Upper lobe of left lung (tissue), 6 donors: ENCODE measurements at places on chromosomes 4 and X. TPM values are rescaled to one million over a fixed set of nuclear protein-coding genes. Genes with fewer than 3 reads are reported as not detected.

The OFD1 gene
- 30.9 TPM for total RNA-seq

The SMIM10L2A gene
- total RNA-seq = 2.1 TPM

The EFNB1 gene
- total RNA-seq = 35.4 TPM

The TCEAL7 gene
- total RNA-seq = 2.1 TPM

The TCEAL6 gene
- total RNA-seq = not detected

The RNF212 gene
- 4.4 TPM for total RNA-seq

The NKX6-1 gene
- not detected for total RNA-seq

The PAGE1 gene
- total RNA-seq = not detected

The SGMS2 gene
- total RNA-seq = 274 TPM

The STAP1 gene
- 2.7 TPM for total RNA-seq

The NPY2R gene
- not detected for total RNA-seq

The PRR32 gene
- not detected for total RNA-seq

The CDKL5 gene
- total RNA-seq = 25.4 TPM

The SPARCL1 gene
- 380 TPM for total RNA-seq

The NPY1R gene
- total RNA-seq = 0.91 TPM

The MTCP1 gene
- total RNA-seq = 3.5 TPM

The STIM2 gene
- total RNA-seq = 40.6 TPM
